Activated CD4-positive, alpha-beta T cell treated with anti-CD3 and anti-CD28 coated beads for 24 hours (primary cell): ENCODE measurements at places on chromosomes 13 and 19.
A peak's percentile ranks its signal among the peaks of the same experiment; 100 is the strongest.

DNA sequence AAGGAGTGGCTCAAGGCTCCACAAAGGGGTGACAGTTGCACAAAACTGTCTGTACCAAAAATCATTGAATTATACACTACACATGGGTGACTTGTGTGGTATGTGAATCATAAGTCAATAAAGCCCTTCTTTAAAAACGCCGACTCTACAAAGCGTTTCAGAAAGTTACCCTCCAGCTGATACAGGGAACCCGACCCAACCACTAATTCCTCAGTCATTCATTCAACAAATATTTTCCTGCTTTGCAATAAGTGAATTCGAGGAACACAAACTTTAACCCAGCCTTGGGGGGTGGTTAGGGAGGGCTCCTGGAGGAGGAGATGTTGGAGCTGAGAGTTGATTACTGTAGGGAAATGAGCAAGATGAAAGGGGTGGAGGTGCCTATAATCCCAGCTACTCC, 32.0 kb downstream of the LTBP4 start:
- no peak for DNase-seq

DNA sequence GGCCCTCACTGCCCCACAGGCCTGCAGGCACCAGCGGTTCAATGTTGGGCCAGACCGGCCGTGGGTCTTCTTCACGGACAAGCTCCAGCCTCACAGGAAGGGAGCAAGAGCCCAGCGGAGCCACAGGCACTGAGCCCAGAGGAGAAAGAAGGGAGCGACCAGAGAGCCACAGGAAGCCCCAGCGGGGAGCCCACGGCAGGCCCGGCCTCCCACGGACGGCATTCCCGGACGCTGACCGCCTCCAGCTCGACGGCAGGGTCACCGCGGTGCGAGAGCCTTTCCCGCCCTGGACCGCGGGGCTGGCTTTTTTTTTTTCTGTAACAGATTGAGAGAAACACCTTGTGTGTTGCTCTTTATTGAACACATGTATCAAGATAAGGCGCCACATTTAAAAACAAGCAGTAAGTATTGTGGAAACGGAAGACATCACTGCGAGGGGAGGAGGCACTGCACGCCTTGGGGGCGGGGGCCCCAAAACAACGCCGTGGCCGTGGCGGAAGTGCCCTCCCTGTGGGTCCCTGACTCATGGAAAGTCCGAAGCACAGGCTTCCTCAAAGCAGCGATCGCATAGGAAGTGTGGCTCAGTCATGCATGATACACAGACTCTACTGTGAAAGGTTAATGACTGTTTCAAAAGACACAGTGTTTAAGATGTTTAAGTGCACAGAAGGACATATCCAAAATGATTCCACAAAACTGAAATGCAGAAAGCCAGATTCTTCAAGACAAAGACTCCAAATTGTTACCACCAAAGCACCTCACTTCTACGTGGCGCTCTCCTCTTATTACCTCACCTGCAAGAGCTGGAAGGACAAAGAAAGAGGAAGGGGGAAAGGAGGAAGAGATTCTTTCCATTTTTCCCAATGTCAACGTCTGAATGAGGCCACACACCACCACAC, 3.5 kb downstream of the RASA3 start:
- peak; percentile 81 for DNase-seq

- DNase-seq, result no peak
Observed at GRCh38 chr13:112143046-112143752, 76.2 kb downstream of the SOX1 start.

GRCh38 chr13:106686163-106686562, 118.2 kb upstream of the ARGLU1 start:
- DNase-seq, result no peak

GRCh38 chr19:4456843-4457653, 546 bp downstream of the UBXN6 start:
- DNase-seq, result no peak

- no peak for DNase-seq
Observed at GRCh38 chr19:35757231-35757748, 461 bp upstream of the HSPB6 start.

GRCh38 chr13:42102961-42103865, 54.8 kb downstream of the DGKH start:
- DNase-seq, result no peak

DNA sequence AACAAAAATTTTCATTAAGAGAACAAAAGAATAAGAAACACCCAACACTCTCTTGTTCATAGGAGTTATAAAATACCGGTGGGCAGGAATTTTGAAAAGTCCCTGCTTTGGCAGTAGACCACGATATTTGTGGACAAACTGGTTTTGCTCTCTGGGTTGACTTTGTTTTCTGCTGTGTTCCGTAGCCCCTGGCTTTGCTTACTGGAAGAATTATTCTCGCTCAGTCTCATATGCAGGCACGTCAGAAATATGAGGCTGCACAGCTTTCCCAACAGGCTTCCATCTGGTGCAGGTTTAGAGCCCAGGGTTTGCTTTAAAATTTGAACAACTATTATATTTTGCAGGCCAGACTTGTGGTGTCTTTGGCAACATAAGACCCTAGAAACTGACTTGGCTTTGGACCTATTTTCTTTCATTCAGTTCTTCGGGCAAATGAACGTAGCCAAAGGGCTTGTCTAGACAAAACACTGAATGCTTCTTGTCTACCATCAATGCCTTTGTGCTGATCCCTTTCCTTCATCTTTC, 2012.6 kb downstream of the PCDH9 start:
- DNase-seq, result no peak

DNA sequence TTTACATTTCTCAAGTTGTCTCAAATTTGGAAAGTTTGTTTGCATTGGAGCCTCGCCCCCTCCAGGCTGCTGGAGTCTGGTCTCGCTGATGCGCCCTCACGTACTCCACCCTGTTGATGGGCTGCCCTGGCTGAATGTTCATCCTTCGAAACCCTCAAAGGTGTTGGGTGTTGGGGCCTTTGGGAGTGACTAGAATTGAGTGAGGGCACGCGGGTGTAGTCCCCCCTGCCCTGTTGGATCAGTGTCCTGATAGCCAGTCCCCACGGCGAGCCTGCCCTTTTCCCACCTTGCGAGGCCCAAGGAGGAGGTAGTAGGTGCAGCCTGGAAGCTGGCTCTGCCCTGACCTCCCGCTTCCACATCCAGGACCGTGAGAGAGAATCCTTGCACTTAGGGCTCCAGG, 14.8 kb downstream of the TFDP1 start:
- no peak for DNase-seq

DNA sequence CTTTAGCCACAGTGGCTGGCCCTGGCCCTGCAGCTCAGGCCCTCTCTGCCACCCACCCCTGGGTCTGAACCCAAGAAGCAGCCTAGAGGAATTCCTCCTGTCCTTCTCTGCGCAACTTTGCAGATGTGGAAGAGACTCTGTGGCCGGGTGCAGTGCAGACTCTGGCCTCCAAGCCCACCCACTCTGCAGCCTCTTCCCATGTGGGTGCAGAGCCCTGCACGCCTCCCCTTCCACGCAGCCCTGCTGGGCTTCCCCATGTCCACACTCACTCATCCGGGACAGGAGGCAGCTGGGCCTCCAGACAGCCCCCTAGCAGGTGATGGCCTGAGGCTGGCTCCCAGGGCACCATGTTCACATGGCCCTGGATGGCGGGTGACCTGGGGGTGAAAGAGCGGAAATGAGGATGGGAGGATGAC, 2.5 kb downstream of the TEX29 start:
- DNase-seq, result no peak

GRCh38 chr13:103884101-103884723, 818.0 kb upstream of the SLC10A2 start:
- no peak for DNase-seq

- DNase-seq, result no peak
Observed at GRCh38 chr19:16861834-16862233, 27.0 kb upstream of the F2RL3 start.

GRCh38 chr13:74596691-74597090, 462.5 kb upstream of the KLF12 start:
- no peak for DNase-seq

DNA sequence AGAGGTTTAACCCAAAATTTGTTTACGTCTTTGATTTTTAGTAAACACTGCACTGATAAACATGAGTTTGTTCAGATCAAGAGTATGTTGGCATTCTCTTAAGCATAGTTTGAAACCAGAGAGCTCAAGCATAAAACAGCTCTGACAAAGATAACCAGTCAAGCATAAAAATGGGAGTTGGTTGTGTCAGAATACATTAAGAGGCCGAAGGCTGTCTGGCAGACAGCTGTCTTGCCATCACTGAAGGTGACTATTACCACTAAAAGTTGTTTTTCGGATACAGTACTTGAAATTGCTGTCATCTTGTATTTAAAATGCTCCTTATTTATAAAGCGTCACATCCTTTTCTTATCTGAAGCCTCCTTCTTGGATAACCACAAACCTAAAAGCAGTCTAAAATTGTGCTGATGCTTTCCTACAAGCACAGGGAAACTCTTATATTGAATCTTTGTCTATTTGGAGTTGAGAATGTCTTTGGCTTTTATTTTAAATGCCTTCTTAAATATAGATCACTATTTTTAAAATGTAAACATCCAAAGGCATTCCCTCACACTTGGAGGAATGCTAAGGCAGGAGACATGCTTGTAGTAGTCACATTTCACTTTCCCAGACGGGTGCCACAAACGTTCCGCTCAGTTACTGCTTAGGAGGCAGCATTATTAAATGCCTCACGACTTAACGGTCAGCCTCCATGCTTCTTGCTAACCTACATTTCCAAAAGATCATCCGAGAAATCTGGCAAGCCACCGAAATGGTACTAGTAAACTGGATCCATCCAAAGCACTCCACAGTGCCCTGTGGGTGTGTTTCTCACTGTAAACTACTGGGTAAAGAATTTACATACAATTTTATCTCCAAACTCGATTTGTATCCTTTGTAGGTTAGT, 1.5 kb downstream of the SMAD9 start:
- no peak for DNase-seq

DNA sequence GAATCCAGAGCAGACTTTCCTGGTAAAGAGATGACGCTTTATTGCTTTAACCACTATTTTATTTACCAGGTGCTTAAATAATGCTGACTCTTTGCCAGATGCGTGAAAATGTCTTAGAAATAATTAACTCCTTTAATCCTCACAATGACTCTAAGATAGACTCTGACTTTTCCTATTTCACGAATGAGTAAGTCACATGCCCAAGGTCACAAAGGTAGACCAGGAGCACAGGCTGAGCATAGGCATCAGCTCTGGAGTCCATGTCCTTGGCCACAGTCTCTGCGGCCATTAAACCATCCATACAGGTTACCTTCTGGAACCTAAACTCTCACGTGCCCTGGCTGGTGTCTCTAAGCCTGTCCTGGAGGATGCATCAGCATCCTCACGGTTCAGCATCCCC, 87.3 kb downstream of the ERCC5 start:
- no peak for DNase-seq

- no peak for DNase-seq
Observed at GRCh38 chr13:112692104-112692503, 2.3 kb downstream of the ATP11A start.

DNA sequence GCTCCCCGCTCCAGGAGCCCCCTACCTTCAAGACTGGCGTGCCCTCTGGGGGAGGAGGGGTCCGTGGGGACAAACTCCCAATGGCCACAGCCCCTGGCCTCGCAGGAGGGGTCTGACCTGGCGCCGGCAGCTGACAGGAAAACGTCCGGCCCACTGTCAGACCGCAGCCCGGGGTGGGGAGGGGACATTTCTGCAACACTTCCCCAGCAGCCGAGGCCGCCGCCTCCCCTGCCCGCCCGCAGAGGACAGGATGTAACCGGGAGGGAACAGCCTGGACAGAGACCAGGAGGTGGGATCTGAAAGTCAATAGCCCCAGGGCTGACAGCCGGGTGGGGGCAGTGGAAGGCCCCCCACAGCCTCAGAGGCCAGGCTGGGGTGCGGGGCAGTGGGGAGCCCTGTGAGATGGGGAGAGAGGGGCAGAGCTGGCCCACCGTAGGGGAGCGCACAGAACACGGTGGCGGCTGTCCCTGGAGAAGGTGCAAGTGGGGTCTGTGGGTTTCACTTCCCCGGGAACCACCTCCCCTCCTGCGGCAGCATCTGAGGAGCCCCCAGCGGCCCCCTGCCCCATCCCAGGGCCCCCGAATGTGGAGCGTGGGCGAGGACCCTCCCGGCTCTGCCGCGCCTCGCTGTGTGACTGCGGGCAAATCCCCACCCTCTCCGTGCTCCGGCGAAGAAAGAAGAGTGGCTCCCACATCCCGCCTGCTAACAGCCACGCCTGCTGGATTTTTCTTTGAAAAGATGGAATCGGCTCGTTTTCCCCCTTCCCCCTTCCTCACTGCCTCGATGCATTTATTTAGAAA, at the start of gene PEAK3:
PEAK3 (minus strand) TSS at position 114 of the 800 bp plus-strand sequence. CDS start 1,244 bp downstream, outside the sequence.
- DNase-seq, result no peak

DNA sequence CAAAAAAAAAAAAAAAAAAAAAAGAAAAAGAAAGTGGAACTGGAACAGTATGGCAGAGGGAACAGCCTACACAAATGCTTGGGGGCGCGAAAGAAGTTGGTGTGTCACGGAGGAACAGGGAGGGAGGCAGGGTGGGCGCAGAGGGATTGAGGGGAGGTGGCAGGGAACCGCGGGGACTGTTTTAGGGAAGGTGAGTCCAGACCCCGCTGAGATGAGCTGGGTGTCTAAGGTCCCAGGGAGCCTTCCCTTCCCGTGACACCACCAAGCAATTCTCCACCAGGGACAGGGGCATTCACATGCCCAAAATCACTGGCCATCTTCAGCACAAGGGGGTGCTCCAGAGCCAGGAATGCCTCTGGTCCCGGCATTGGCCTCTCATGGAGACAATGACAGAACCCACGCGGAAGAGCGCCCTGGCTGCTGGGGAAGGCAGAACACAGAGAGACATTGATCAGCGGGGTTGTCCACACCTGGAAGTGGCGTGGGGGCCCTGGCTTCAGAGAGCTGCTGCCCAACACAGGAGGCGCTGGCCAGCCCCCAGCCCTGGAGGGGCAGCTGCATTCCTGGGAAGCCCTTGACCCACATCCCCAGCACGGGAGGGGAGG, 6.9 kb downstream of the PEAK3 start:
- no peak for DNase-seq

DNA sequence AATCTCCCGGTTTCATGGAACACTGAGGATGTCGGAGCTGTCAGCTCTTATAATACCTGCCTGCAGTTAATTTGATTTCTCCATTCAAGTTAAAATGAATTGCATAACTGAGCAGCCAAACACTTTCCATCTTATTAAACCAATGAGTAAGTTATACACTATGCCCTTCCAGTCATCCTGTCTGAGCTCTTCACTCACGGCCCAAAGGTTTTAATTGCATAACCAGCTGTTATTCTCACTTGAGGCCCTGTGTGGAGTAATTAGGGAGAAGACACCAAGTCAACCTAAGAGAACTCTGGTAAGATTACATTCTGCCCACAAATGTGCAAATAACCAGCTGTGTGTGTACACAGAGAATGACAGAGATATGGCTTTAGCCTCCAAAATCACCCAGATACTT, 303.5 kb downstream of the TBC1D4 start:
- no peak for DNase-seq

GRCh38 chr13:19795956-19796355, 13.2 kb upstream of the PSPC1 start:
- DNase-seq, result no peak
